ENCODE measurements at places on chromosomes 11 and 22.

DNA sequence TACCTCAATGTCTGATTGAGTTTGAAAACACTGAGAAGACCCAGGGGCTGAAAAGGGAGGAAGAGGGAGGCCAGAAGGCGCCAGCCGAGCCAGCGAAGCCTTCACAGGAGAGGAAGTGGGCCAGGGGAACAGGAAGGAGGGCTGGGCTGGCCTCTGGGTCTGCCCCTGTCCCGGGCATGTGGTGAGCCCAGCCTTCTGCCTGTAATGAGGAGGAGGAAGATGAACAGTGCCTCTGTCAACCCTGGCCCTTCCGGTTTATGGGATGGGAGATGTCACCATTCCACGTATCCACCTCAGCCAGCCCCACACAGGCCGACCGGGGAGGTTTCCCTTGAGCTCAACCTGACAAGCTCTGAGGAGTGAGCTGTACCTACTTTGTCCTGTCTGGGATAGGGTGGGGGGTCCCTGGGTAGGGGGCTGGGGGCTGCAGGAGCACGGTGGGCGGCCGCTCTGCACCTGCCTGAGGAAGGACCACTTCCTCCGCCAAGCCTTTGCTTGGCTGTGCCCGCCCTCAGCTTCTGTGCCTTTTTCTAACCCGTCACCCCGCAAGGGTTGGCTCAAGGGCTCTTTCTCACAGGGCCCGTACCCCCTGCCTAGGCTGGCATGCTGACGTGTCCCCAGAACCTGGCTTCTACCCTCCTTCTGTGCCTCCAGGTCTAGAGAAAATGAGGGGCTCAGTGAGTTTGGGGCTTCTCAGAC lies 2.0 kb downstream of the PARVG start:
- peak; percentile 26 for DNase-seq

DNA sequence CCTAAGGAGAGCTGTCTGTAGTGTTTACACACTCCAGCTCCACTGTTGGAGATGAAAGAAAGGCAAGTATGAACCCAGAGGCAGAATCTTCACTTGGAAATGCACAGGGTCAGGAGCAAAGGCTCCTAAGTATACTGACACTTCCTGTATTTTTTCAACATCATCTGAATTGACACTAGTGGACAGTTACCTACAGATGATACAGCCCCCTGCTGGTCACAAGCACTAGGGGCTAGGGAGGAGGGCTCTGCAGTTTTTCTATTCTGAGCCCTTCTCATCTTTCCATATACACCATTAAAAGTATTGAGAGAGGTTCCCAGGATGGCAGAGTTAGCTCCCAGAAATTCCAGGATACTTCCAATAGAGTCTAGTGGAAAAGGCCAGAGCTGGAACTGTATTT lies 290.3 kb upstream of the API5 start:
- no peak for DNase-seq

DNA sequence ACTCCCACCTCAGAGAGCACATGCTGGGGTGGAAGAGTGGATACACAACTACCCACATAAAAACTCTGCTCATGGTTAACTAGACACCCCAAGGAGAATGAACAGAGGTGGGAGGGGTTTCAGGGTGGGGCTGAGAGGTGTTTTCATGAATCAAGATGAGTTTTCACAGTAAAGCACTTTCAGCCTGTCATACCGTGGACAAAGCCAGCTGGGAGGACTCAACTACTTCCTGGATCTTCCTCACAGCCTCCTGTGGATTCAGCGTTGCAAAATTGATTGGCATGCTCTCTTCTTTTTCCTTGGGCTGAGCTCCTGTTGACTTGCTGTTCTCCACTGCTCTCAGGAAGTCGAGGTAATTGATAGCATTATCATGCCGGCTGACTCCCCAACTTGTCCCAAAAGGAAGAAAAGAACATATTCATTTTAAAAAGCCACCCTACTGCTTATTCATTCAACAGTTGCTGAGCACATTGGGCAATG lies 168.5 kb downstream of the MPPED1 start:
- DNase-seq, result no peak

DNA sequence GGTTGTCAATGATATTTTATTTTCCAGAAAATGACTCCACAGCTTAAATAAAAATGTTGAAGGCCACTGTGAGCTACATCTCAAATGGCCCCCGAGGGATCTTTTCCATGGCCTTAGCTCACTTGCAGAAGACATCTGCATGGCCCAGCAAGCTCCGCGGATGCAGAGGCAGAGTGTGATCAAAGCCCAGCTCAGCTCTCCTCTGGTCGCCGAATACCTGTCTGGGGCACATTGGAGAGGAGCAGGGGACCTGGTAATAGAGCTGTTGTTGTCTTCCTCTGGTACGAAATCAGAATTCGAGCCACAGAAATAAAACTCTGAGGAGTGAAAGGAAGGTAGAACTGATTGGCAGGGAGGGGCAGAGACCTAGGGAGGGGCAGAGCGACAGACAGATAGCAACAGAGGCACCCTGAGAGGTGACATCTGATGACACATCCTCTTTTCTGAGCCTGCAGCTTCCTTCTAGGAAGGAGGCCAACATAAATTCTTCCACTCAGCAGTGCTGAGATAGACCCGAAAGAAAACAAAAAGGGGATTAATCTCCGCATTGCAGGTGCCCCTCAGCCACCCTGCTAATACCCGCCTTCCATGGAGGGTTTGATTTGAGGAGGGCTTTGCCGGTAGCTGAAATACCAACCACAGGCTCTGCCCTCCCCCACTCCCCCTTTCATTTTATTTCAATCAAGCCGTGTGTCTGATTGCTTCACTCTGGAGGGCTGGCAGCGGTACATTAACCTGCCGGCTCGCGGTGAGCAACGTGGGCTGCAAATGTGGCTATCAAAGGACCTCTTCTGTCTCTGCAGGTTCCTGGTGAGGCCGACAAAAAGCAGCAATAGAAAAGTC lies 759.4 kb downstream of the OPCML start:
- DNase-seq, result no peak

DNA sequence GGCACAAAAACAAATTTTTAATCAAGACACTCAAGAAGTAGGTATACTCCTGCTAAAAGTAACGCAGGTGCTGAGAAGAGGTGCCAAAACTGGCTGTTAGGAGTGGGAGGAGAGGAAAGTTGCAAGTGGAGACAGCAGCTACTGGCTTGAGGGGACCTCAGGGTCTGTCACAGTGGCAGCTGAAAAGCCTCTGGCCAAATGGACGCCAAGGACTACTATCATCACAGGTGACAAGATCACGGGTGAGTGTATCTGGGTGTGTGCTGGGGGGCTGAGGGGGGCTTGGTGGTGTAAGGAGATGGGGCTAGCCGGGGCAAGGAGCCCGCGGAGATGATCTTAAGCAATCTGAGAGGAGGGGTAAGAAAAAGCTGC lies 687 bp downstream of the ZNF202 start:
- DNase-seq, result no peak
